ENCODE measurements at places on chromosomes 7 and 10.

DNA sequence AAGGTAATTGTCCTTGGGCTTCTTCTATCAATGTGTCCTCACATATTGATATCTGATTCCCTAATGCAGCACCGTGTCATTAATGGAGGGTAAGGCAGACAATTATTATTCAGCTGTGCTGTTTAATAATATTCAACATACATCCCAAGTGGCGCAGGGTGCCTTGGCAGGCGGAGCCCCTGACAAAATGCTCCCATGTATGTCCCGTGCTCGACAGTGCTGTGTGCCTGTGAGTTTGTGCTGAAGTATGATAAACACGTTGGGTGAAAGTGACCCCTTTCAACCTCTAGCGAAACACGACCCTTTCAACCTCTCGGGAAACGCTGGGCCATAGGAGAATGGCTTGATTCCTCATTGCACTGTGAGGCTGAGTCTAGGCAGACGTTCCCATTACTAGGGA lies 31.3 kb downstream of the PFKP start:
- ATAC-seq, result no peak

DNA sequence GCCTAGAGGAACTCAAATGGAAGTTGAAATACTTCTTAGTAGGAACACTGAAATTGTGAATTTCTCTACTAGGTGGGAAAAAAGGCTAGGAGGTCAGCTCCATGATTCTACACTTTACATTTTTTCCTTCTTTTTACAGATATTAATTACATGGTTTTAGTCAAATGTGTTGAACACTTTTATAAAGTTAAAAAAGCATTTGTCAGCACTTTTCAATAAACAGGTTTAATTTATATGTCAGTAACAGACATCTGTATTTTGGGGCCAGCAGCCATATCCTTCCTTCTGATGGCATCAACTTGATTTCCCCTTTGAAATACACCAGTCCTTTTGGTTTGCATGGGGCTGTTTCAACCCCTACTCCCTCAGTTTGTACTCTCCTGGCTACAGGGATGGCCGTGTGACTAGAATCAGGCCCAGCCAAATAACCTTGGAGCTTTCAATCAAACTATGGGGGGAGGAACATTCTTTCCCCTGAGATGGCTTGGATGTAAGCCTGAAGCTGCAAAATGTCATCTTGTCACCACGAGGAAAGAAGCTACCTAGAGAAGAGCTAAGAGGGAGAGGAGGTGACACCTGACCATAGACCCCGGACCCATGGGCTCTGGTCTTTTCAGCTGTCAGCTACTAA lies 171.0 kb upstream of the NEBL start:
- ATAC-seq, result no peak

DNA sequence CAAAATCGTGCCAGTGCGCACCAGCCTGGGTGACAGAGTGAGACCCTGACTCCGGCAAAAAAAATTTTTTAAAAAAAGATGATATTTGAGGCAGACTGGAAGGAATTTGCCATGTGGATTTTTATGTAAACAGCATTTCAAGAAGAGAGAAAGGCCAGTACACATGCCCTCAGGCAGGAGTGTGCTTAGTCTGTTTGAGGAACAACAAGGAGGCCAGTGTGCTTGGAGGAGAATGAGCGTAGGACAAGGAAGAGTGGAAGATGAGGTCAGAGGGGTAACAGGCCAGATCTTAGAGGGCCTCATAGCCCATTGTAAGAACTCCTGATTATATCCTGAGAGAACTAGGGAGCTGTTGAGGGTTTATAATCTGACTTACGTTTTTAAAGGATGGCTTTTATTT lies 17.2 kb upstream of the STRIP2 start:
- no peak for ATAC-seq

- no peak for ATAC-seq
Observed at GRCh38 chr10:60892571-60892970, 51.4 kb downstream of the RHOBTB1 start.

DNA sequence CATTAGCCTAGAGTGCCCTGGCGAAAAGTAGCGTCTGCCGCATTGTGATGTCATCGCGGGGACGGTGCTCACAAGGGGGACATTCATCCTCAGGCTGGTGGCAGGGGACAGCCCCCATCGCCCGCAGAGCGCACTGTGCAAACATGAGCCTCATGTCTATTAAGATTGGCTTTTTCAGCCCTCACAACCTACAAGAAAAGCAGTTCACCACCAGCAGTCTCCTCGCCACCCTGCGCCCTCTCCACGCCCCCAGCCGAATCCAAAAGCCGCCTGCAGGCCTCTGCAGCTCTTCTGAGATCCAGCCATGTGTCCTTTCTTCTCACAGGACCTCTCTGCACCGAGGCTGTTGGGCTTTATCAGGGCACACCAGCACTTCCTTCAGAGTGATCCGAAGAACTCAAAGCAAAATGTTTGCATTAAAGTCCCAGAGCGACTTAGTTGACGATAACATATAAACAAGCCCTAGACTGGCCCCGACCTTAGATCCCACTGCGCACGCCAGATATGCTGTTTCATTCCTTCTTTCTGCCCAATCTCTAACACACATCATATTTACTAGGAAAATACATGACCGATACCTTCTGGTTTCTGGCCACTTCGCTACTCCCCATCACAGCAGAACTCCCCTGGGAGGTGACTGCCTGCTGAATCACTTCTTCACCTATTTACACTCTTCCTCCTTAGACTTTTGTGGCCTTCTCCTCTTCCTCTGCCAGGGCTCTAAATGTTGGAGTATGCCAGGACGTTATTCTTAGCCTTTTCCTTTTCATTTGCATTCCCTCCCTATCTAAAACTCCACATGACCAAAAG lies 206.0 kb upstream of the SH2B2 start:
- ATAC-seq, result no peak

DNA sequence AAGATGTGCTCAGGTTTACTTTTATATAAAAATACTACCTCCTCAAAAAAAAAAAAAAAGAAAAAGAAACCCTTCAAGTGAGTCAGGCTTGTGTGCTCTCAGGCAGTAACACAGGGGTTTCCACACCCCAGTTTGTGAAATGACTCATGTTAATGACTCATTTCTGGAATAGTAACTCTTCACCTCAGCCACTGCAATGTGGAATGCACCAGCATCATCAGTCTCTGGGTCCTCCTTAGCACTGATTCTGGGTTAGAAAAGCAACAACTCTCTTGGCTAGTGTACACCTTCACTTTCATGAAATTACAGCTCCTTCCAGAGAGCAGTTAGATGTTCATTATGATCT lies 110.6 kb downstream of the EMX2 start:
- peak; percentile 98 for ATAC-seq

DNA sequence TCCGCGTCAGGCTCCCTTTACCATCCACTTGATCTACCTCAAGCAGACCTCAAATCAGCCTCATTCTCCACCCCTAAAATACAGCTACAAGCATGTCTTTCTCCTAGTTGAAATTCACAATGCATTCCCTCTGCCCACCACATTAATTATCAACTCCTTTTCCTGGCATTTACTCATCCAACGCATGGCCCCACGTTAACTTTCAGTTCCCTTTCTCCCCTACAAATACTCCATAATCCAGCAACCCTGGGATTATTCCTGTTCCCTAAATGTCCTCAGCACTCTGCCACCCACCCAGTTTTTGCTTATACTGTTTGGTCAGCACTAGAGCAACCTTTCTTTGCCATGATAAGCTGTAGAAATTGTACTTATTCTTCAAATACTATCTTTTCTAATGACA lies 5.7 kb upstream of the VIM start:
- no peak for ATAC-seq

GRCh38 chr10:132232023-132232951 lies 45.5 kb downstream of the DPYSL4 start:
- no peak for ATAC-seq

- ATAC-seq, result no peak
Observed at GRCh38 chr7:86963599-86964230, 95.7 kb downstream of the ELAPOR2 start.

DNA sequence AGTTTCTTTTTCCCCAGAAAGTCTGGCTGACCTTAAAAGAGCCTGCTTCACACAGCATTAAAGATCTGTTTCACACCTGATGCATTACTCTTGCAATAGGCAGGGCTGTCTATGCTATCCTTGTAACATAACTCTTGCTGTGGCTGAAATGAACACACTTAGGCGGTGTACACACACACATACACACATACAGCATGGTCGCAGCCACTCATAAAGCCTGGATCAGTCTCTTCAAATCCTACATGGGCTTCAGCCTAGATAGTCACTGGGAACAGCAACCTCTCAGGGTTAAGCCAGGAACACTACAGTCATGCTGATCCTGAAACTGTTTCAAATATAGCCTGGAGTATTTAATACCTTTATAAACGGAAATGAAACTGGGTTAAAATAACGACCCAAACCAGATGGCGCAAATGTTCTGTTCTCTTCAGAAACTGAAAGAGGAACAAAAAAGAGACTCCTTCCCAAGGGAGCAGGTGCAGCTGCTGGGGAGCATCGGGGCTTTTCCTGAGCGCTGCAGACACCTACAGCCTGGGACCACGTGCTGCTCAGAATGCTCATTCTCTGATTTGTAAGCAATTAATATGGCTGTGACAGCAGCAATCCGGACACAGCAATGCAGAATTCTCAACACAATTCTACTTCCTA lies 61.0 kb upstream of the SFMBT2 start:
- peak; percentile 52 for ATAC-seq

- ATAC-seq, result no peak
Observed at GRCh38 chr10:47368431-47369180, 15.5 kb downstream of the ZNF488 start.

DNA sequence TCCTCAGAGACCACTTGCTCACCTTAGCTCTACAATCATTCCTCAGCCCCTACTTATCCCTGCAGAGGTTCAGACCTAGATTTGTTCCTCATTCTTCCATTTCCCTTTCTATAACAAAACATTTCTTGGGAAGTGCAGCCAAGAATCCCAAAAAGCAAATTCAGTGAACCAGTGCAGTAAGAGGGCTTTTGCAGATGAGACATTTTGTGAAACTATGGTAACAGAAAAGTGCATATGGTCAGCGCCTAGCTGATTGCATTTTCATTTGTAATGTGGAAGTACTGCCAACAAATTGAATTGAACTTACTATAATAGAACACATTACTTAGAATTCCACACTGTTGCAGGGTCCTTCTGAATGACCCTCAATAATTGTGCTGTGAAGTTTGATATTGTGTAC lies 18.6 kb downstream of the AGMO start:
- ATAC-seq, result no peak

DNA sequence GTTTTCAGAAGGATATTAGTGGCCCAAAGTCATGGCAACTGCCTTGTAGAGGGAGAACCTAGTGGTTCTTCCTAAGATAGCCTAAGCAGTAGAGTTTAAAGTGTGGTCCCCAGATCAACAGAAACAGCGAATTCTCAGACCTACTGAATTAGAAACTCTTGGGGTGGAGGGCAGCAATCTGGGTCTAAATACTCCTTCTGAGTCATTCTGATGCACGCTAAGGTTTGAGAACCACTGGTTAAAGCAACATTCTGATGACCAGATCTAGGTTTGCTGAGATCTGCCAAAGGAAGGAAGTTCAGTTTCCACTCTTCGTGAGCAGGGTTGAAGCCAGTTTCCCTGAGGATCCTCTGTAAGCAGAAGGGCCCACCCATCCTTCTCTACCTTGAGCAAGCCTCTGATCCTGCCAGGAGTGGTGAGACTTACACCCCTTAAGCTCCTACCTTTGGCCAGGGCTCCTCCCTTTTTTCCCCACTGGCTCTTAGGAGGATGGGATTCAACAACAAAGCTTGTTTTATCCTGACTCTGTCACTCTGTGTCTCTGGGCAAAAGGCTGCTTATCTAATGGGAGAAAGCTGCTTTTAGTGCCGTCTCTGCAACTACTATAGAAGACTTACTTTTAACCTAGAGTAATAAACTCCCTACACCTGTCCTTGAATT lies 26.8 kb upstream of the TRUB1 start:
- ATAC-seq, result no peak

- ATAC-seq, result peak; percentile 59
Observed at GRCh38 chr7:117219485-117219884, 103.4 kb downstream of the WNT2 start.

DNA sequence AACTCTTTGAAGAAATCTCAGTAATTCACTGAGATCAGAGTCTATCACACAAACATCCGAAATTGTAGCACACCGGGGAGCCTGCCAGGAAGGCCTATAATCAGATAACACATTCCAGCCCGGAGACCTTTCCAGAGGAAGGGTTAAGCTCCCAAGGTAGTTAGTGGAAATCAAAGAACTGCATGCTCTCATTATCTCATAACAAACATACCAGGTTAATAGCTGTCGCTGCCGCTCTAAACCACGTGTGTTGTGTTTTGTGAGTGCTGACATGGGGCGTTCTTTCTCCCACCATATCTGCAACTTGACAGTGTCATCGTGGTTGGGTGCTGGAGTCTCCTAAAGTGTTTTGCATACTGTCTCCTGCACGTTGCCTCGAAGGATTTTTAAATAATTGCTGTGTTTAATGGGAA lies 120.7 kb upstream of the CARD11 start:
- ATAC-seq, result no peak

DNA sequence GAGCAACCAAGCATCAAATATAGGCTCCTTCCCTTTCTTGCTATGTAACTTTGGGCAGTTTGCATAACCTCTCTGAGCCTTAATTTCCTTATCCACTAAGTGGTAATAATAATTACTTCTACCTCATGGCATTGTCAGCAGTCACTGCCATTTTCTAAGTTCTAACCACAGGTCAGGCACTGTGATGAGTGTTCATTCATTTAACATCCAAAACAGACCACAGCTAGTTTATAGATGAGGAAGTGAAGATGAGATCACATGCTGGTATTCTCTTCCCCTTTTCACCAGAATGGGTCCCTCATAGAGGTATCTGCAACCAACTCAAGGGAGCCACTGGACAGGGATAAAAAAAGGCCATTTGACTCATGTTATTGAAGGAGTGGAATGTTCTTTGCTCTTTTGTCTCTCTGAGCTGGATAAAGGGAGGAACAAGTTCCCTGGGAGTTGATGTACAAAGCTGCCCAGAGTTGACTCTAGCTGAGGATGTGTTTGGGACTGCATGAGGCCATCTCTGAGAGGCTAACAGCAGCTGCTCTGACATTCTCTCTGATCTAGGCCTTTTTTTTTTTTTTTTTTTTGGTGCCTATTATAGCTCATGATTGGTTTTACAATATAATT lies 65.0 kb downstream of the DNAJC12 start:
- peak; percentile 58 for ATAC-seq

- ATAC-seq, result no peak
Observed at GRCh38 chr10:9028231-9028630, 973.7 kb downstream of the GATA3 start.

DNA sequence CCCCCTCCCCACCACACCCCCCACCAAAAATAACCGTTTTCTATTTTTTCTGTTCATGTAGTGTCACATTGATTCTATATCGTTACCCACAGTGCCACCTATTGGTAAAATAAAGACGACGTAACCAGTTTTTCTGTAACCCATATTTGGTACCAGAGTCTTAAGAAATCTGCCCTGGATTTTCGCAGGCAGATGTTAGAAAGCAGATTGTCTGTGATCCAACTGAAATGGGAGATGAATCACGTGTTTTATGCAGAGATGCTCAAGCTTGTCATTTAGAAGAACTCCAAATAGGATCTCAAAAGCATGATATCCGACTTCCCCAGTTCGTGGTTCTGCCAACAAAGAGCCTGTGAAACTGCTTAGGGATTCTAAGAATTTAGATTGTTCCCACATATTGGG lies 261.1 kb upstream of the CSTF2T start:
- ATAC-seq, result no peak
